Progenitor cell of endocrine pancreas (in vitro differentiated cells): ENCODE measurements at places on chromosomes 16 and 17.

DNA sequence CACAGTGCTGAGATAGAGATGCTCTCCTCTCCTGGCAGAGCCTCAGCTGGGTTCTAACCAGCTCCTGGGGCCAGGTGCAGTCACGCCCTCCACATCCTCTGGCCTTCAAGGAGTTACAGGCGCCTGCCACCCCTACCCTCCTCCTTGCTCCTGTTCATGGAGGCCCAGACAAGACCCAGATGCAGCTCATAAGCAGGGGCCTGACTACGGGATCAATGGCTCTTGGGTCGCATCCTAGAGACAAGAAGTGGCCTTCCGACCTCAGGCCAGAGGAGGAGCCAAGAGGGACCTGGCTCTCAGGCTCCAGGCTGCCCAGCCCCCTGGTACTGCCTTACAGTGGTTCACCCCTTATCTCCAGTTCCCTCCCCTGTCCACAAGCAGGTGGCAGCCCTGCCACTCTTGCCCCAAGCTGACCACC lies 23.0 kb downstream of the ARHGAP27 start:
- DNase-seq, result no peak

- DNase-seq, result no peak
These were observed 1.2 kb downstream of the PTX4 start for GRCh38 chr16:1487395-1488053.

DNA sequence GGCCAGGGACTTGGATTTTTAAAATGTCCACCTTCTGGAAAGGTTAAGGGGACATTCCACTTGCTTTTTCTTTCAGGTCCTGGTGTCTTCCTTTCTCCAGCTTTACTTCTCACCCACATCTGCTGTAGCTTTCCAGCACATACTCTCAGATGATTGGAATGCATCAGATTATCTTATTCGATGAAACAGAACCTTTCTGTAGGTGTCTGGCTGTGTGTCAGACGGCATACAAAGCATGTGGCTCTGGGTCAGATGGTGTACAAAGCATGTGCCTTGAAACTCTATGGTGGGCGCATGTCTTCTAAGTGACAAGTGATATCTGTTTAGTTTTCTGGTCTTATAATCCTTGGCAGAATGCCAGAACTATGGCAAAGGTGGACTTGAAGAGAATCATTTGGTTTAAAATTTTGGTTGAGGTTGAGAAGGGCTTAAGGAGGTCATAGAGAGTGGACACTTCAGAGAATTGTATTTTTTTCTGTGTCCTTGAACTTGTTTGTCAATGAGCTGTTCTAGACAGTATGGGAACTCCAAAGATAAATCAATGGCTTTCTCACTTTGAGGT lies 125.3 kb downstream of the FTO start:
- DNase-seq, result no peak

DNA sequence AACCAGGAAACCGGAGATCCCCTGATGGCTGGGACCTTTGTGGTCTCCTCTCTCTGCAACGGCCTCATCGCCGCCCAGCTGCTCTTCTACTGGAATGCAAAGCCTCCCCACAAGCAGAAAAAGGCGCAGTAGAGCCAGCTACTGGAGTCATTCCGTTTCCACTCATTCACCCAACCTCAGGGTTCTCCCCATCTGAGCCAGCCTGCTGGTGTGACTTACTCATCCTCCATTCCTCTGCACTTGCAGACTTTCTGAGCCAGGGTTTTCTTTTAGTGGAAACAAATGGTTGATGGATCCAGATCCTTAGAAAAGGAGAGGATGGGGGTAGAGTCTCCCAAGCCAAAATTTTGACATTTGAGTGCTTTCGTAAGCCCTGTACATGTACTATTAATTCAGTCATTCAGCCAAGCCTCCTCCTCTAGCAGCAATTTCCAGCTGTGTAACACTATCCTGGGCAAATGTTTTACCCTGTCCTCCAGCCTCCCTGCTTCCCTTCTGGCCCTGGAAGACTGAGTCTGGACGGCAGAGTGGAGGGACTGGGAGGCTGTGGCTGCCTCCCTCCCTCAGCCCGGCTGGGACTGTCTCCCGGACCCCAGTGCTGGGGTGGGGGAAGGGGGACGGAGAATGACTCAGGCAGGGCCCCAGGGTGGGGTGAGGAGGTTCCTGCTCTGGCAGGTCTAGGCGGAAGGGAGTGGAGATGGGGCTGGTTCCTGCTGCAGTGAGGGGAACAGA lies 2.3 kb downstream of the SOX15 start:
- DNase-seq, result no peak

- no peak for DNase-seq
These were observed 56.8 kb upstream of the SCNN1B start for GRCh38 chr16:23245268-23245667.
